ENCODE measurements at places on chromosomes 2 and 18.

DNA sequence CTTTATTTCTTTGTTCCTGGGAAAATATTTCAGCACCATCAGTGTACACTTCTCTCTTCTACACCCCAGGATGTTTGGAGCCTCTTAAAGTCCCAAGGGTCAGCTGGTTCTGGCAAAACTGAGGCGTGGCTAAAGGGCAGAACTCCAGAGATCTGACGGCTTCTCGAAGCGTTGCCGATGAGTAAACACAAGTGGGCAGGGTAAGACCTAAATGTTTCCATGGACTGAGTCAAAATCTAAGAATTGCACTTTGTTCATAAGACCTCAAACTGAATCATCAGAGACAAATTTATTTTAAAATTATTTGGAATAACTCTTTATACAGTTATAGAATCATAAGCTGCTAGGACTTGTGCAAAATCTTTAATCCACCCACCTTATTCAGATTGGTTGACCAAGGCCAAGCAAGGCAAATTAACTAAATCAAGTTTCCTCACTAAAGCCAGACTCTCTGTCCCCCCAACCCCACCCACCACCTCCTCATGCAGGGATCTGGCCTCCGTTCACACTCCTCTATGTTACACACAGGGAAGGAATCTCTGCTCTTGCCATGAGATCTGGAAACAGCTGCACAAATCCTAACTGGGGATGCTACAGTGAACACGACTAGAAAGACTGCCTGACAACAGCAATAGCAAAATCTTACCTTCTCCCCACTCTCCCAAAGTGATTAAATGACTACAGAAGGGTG lies 342.6 kb upstream of the KLHL29 start:
- no peak for DNase-seq

GRCh38 chr18:55503167-55503820 lies 84.7 kb downstream of the TCF4 start:
- DNase-seq = no peak

DNA sequence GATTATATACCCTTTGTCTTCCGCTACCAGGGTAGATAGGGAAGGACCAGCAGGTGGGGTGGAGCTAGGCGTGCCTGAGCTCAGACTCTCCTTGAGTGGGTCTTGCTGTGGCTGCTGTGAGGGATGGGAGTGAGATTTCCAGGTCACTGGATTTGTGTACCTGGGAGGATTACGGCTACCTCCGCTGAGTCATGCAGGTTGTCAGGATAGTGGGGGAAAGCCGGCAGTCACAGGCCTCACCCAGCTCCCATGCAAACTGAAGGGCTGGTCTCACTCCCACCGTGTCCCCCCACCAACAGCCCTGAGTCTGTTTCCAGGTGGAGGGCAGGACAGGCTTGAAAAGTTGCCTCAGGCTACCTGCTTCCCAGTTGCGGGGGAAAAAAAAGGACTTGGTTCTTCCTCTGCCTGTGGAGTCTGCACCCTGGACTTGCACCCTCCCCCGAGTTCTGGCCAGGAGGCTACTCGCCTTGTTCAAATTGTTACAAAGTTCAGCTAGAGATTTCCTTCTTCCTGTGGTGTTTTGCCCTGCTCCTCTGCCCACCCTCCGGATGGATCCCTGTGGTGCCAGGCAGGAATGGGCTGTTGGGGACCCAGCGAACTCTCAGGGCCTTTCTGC lies 268.3 kb downstream of the VAPA start:
- no peak for DNase-seq

DNA sequence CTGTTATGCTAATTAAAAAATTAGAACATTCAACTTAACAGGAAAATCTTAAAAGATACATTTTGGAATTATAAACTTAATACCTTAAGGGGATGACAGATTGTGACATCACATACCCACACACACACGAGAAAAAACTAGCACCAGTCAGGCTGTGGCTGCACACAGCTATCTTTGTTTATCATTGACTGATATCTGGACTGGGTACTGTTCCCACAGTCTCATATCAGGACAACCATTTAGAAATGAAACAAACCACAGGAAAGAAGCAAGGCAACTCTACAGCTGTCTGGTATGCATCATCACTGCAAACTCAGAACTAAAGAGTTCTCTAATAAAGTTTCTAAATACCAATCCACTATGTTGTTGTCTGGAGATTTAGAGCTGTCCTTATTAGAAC lies 210.9 kb upstream of the SMAD7 start:
- no peak for DNase-seq

DNA sequence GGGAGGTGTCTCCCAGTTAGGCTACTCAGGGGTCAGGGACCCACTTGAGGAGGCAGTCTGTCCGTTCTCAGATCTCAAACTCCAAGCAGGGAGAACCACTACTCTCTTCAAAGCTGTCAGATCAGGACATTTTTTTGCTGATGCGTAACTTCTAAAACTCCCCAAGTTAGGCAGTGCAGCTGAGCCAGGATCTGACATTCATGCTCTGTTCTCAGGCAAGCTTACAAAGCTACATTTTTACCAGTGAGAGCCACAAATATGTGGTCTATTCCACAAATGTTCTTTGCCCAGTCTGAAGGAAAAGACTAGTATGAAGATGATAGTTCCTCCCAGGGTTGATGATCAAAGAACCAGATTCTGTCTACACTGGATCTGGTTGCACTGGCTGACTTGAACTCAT lies 184.1 kb downstream of the MTCL1 start:
- no peak for DNase-seq

DNA sequence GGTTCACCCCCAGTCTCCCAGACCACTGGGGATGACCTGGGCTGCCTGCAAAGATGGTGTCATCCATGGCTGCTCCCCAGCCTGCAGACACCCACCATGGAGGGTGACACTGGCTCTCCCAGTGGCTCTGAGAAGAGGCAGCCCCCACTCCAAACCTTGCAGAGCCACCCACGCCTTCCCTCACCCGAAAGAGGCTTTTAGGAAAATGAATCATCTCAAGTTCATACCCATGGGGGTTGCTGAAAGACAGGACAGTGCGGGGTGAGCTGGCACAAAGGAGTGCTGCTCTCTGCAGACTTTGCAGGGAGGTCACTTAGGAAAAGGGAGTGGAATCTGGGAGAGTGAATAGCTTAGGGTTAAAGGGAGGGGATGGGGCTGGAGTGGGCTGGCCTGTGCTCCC lies 36.4 kb downstream of the MPHOSPH10 start:
- no peak for DNase-seq

DNA sequence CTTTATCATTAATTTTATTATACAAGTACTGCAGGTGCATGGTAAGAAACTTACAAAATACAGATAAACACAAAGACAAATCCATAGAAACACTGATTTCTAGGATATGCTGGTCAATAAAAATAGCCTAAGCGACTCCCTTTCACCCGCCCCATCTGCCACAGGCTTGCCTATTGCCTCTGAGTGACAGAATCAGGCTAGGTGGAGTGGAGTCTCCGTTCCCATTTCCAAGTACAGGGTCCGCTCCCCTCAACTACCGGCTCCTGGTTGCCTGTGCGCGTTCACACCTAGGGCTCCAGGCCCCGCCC lies 201 bp upstream of the TRAPPC12 start:
- DNase-seq = no peak

GRCh38 chr2:179636100-179636980 lies 225.1 kb downstream of the ZNF385B start:
- no peak for DNase-seq

GRCh38 chr2:95700519-95700918 lies 108.7 kb downstream of the TRIM43 start:
- DNase-seq = no peak

All from osteocyte (in vitro differentiated cells).